NCI-H446 (cell line): ENCODE measurements at places on chromosomes 2 and 18.

GRCh38 chr2:101766871-101767739, 69.6 kb downstream of the MAP4K4 start:
- DNase-seq = no peak

GRCh38 chr2:219041252-219041651, at the start of gene CFAP65:
CFAP65 (minus strand) TSS chr2:219041516; CDS start chr2:219039048, 2,468 bp downstream.
- DNase-seq = peak; percentile 38

GRCh38 chr2:180000434-180000833, 6.7 kb downstream of the CWC22 start:
- DNase-seq = no peak

DNA sequence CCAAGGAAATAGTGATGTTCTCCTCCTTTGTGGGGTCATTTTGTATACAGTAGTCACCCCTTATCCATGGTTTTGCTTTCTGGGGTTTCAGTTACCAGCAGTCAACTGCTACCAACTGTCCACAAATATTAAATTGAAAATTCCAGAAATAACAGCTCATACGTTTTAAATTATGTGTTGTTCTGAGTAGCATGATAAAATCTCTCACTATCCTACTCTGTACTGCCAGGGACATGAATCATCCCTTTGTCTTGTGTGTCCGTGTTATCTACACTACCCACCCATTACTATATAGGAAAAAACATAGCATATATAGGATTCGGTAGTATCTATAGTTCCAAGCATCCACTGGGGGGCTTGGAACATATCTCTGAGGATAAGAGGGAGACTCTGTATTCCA, 120.9 kb upstream of the DCC start:
- DNase-seq = no peak

- no peak for DNase-seq
These were observed 520.0 kb downstream of the TXNL1 start for GRCh38 chr18:56118422-56118821.

DNA sequence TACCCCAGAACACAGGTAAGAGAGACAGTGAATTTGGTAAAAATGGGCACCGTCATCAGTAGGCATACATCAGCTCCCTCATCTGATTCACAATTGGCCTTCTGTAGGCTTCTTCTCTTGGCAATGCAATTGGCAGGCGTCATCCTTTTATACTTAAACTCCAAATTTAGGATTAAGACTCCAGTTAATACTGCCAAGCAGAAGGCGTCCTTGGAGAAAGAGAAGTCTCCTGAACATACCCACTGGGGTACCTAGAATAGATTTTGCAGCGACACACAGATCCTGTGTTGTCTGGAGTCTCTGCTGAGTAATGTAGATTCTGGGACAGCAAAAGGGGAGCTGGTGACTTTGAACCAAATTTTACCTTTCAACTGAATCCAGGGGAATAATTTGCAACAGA, 592 bp upstream of the METAP1D start:
- DNase-seq = no peak

DNA sequence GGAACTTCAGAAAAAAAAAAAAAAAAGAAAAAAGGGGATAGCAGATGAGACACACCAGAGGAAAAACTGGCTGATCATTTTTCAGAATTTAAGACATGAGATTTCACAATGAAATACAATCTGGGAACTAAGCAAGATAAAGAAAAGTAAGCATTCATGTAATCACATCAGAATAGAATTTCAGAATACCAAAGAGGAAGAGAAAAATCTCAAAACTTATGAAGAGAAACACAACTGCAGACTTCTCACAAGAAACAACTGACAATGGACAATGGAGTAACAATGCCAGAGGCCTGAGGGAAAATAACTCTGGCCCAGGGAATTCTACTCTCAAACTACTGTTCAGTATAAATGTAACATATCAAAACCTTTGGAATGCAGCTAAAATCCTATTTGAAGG, 13.2 kb upstream of the RRM2 start:
- DNase-seq = no peak

GRCh38 chr2:44731505-44731904, 210.0 kb upstream of the SIX3 start:
- DNase-seq = no peak

DNA sequence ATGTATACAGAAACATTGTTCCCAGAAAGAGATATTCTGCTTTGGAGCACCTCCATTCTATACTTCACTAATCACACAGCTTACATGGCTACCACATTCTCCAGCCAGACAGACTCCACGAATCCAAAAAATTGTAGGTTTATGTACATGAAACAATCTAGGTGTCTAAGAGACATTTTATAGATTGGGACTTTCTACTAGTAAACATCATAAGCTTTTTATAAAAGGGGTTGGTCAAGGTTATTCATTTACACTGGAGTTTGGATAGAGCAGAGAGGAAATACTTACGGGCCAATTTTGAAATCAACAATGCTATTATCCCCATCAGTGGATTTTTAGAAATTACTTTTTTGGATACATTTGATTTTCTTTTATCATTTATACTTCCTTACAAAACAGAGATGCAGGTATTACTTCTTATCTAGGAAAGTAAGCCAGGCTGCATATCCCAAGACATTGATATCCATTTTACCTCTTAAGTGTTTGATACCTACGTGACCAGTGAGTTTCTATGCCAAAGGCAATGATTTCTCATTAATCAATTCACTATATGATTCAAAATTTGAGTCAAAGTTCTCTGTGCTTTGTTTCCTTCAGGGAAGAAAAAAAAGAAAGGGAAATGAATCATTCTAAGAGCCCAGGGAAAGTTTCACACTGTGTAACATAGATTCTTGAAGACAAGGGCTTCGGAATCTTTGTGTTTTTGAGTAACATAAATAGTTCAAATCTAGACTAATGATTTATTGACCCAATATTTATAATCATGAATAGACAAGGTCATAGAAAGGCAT, 140.5 kb downstream of the PTH2R start:
- DNase-seq = no peak

- DNase-seq = peak; percentile 76
These were observed 61.6 kb downstream of the MFSD6 start for GRCh38 chr2:190469771-190470170.

DNA sequence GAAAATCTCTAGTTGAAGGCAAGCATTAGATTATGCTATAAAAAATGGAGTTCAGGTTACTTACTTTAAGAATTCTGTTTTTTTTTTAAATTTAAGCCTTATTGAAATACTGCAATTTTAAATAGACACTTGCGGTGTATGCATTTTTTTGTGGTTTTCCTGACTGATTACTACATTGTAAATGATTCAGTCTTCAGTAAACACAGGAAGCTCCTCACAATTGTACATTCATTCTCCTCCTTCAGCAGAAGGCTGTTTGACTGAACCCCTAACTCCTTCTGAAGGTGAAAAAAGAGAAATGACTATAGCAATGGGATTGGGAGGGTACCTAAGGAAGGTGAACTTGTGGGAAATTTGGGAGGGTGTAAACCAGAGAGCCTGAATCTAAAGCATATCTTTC, 136.1 kb downstream of the GCA start:
- no peak for DNase-seq

DNA sequence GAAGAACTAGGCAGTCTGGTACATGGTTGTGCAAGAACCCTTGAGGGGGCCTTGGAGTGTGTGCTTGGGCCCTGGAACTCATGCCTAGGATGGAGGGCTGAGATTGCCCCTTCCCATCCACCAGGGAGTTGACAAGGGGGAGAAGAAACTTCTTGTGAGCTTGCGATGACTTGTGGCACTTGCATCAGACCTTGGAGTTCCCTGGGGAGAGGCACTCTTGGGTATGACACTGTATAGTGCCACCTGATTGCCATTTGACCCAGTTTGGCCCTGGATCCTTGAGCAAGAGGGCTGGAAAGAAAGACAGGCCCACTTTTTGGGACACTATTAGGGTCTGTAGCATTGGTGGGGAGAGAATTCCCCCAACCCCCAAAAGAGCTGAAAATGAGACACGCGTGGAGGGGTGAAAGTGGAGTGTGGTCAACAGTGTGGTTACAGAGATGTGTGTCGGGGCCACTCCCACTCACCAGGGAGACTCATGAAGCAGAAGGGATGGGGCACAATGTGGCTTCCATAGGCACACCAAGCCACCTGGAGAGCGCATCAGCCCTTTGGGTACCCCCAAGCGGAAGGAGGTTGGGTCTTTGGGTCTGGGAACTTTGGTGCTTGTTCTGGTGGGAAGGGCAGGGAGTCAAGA, 101.3 kb downstream of the MSH2 start:
- DNase-seq = no peak

GRCh38 chr2:114128263-114128662, 238.4 kb downstream of the ACTR3 start:
- no peak for DNase-seq

DNA sequence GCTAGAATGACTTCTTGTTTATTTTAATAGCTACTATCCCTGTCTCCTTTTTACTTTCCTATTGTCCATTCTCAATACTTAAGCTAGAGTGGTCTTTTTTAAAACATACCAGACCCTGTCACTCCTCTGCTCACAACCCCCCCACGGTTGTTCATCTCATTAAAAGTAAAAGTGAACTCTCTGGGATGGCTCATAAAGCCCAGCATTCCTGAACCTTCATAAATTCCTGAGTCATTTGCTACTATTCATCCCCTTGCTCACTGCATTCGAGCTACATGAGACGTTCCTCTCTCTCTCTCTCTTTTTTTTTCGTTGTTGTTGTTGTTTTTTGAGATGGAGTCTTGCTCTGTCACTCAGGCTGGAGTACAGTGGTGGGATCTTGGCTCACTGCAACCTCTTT, 148.7 kb upstream of the DSEL start:
- no peak for DNase-seq

DNA sequence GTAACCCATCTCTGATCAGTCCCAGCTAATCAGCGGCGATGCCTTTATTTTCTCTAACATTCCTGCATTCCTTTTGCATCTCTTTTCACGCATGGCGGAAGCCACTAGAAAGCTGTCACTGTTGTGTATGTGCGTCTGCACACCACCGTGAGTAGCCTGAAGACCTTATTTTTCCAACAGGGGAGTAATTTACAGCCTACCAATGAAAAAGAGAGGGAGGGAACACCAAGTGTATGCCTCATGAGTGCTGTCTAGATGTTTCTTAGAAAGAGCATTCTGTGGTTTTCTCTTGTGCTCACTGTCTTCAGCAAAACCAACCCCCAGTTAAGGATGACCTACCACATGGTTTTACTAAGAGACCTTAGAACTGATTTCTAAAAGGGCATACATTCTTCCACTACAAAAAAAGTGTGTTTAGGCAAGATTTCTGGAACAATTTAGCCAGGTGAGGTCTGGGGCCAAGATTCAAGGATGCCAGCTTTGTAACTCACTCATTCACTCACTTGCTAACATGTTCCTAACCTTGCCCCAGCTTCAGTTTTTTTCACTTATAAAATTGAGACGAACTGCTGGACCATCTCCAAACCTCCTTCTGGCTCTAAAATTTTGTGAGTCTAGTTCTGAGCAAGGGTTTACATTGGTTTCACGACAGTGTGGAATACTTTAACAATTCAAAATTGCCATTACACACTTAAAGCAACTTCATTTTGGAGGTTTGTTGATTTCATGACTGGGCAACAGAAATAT, 51.4 kb downstream of the BCL2 start:
- DNase-seq = no peak

DNA sequence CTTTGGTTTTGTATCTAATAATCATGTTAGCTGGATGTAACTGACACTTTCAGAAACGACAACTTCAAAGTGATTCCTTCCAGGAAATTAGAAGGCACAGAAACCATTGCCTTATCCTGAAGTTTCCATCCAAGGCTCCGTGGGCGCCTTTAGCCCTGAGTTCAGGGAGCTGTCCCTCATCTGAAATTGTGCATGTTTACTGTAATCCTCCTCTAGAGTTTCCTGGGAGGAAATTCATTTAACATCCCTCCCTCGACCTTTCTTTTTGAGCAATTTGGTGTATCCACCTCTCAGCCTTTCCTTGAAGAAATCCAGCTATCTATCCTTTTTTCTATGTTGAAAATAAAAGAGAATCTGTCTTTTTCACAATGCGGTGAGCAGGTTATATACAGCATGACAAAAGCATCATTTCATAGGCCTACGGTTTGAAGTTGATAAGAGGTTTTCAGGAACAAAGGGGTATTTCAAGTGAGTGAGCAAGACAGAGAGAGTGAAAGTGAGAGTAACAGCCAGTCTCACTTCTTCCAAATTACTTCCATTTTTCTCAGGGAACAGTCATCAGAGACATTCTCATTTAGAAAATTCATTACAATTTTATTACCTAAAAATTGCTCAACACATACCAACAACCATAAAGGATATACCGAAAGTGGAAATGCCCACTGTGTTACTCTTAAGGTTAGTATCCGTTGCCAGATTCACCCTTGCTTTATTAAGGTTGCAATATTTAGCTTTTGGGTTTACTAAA, 167.3 kb downstream of the MREG start:
- no peak for DNase-seq

DNA sequence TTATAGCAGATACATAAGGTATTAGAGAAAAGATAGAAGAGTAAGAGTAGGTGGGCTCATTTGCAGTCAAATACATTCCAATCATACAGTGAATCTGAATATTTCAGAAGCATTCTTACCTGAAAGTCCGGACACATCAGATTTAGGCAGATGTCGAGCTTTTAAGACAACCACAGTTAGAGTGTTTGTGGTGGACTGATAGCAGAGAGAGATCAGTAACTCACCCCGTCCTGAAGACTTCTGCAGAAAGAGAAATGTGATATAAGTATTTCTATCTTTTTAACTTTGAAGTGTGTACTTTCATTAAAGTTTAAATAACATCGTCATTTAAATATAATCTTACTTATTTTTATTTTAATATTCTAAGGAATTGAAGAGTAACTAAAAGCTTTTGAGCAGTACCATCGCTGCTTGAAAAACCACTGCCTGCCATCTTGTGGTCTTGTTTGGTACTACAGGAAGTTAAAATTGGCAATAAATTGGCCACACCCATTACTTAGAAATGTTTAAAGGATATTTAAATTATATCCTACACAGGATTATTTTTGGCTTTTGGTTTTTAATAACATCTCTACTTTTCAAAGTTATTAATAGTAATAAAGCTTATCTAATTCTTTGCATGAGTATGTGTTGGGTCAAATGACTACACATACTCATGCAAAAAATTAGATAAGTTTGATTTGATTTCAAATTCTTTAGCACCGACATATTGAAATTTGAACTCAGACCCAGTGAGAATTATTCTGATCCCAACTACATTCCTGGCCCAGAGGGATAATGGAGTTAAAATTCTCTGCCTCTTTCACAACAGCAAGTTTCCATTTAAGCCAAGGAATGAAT, 5.5 kb downstream of the SYT4 start:
- DNase-seq = peak; percentile 6

DNA sequence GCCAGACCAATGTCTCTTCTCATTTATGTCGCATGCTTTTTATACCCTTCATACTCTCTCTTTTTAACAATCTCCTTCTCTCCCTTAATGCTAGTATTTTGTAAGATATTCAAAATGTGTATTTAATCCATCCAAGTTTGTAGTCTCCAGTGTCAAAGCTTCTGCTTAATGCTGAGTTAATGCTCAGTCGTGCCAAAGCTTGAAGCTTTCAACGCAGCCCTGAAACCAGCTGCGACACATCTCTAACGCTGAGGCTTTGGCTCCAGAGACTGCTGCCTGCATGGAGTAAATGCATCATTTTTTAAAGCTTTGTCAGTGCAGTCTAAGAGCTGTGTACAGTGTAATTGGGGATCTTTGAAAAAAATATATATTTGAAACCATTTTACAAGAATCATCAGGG, 2108.8 kb upstream of the PIK3C3 start:
- no peak for DNase-seq

- no peak for DNase-seq
These were observed 26.2 kb downstream of the DDX1 start for GRCh38 chr2:15617778-15618448.
